ENCODE measurements at places on chromosomes 5 and 9.

DNA sequence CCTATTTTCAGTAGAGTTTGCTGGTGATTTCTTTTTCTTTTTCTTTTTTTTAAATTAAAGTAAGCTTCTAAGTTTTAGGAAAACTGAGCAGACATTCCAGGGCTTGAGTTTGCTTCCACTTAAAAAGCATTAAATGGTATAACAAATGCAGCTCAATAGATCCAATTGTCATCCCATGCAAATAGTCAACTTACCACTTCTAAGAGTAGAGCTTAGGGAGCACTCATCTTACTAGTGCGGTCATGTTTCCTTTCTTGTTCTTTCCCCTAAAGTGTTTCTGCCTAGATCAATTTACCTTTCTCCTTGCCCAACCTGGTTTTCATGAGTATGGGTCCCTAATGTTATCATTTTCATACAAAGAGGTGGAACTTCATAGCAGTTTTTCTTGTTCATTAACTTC lies 13.0 kb upstream of the CEP120 start:
- DNase-seq = no peak

- DNase-seq = no peak
Measured at GRCh38 chr9:68509689-68510088, 31.0 kb downstream of the TMEM252 start.

GRCh38 chr5:101663543-101663942 lies 632.5 kb downstream of the SLCO4C1 start:
- DNase-seq = no peak

- DNase-seq = peak; percentile 63
Measured at GRCh38 chr5:107389130-107389774, 281.5 kb downstream of the EFNA5 start.

DNA sequence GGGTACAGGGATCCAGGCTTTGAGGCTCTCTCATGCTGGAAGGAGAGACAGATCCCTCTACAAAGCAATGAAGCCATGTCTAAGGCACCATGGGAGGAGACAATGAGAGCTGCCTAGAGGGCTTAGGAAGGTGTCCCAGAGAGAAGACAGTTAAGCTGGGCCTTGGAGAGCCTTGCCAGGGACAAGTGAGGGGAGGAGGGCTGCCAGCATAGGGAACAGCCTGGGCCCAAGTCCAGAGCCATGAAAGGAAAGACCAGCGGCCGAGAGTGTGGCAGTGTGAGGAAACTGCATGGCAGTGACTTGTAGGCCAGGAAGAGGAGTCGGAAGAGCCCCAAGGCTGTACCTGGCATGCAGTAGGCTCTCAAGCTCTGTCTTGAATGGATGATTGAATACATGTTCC lies 88.5 kb downstream of the PSD2 start:
- no peak for DNase-seq

DNA sequence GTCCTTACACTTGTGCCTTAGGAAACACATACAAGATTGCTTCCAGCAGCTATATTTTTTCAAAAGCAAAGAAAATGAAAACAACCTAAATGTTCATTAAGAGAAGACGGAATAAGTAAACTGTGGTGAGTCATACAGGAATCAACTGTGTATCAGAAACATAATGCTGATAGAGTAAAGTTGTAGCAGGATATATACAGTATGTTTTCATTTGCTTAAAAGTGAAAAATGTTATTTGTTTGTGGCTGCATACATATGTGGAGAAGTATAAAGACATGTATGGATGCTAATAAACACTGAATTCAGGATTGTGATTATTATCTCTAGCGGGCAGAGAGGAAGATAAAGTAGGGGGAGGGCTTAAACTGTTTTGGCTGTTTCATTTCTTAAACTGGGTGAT lies 8.3 kb downstream of the DCTN4 start:
- DNase-seq = no peak

DNA sequence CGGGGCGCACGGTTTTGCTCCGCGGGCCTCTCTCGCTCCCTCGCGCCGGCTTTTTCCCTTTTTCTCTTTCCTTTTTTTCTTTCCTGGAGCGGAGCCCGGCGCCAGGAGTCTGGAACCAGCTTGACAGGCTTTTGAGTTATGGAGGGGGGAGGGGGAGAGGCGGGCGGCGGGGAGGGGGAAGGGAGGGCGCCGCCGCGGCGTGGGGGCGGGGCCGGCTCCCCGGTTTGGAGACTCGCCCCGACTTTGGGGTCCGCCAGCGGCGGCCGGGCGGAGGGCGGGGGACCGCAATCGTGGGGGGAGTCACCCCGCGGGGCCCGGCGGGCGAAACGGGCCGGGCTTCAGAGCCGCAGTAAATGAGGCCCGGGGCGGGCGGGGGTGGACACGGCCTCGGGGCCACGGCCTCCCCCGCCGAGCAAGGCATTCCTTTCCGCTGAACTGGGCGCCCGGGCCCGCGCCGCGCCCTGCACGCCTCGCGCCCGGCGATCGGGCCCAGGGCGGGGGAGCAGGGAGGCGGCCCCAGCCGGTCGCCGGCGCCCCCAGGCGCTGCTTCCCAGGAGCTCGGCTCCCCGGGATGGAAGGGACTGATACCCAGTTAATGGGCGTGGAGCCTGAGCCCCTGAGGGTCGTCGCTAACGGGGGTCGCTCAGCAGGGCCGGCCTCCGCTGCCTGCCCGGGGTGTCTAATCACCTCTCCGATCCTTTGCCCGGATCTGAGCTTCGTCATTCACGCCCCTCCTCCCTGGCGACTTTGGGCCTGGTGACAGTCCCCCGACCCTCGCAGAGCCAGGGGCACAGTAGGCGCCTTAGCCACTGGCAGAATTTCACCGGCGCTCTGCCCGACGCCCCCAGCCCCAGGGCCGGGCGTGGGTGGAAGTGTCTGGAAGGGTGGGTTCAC lies 138.1 kb downstream of the C9orf50 start:
- peak; percentile 33 for DNase-seq

DNA sequence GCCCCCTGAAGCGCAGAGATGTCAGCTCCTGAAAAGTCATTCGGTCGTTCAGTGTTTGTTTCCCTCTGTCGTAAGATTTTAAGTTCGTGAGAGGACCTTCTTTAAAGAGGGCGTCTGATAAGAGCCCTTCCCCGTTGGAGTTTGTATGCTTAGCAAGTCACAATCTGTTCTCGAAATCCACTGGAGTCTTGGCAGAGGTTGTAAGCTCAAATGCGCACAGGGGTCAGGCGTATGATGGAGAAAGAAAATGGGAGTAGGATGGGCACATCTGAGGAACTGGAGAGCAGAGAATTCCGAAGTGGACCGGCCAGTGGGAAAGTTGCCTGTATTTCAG lies 710 bp downstream of the HSD17B4 start:
- DNase-seq = no peak

DNA sequence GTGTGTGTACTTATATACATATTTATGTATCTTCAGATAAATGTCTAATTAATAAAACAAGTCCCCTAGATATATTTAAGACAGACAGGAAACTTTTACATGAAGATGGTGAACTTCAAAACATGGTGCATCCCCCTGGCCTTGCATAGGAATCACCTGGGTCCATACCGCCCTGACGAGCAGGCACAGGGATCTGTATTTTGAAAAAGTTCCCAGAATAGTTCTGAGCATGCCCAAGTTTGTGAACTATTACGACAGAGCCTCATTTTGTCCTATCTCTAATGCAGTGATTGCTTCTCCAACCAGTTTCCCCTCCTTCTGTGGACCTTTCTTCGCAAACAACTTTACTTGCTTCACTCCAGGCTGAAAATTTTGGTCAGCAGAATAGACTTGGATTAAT lies 98.1 kb downstream of the APBA1 start:
- DNase-seq = no peak

GRCh38 chr9:134633362-134634142 lies 8.1 kb upstream of the COL5A1 start:
- DNase-seq = no peak

- DNase-seq = no peak
Measured at GRCh38 chr5:62585751-62586150, 7.1 kb downstream of the LRRC70 start.

GRCh38 chr9:113221800-113222481 lies 597 bp downstream of the SLC31A1 start:
- DNase-seq = no peak

- DNase-seq = no peak
Measured at GRCh38 chr5:65727491-65728156, 5.6 kb downstream of the NLN start.

DNA sequence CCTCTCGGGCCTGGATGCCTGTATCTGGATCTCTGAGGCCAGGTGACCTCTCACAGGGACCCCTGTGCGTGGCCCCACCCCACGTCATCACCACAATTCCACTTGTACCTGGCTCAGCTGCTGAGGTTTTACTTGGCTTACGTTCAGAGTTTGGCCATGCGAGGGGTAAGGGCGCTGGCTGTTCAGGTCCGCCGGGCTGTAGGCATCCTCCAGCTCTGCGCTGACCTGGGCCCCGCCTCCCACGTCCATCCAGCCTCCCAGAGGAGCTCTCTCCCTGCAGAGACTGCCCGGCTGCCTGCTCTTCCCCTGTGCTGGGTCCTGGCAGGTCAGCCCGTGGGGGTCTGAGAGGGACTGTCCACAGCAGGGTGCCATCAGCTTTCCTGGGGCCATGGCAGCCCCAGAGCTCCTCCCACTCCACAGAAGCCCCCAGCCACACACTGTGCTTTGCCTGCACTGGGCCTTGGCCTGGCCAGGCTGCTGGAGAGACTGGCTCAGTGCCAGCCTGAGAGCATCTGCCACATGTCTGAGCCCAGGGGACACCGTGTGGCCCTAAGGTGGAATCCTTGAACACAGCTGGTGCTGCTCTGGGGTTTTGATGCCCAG lies 43.6 kb downstream of the SLC6A3 start:
- DNase-seq = no peak

DNA sequence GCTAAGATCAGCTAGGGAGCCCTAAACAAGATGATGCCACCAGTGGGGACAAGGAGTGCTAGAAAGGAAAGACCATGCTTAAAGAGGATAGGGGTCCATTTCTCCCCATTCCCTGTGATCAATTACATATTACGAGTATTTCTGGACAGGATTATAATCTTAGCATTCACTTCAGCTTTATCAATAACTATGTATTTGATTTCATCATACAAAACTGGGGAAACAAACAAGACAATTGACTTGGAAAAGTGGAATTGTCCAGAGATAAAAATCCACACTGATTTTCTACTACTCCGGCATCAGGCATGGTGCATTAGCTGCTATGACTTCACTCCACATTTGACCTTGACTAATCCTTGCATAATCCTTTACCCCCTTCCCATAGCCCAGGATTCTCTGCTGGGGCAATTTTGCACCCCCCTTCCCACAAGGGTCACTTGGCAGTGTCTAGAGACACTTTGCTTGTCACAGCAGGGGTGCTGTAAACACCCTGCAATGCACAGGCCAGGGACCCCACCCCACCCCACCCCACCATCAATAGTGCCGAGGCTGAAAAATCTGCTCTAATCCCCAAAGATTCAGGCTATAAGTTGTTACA lies 29.9 kb upstream of the UBE2QL1 start:
- DNase-seq = no peak

DNA sequence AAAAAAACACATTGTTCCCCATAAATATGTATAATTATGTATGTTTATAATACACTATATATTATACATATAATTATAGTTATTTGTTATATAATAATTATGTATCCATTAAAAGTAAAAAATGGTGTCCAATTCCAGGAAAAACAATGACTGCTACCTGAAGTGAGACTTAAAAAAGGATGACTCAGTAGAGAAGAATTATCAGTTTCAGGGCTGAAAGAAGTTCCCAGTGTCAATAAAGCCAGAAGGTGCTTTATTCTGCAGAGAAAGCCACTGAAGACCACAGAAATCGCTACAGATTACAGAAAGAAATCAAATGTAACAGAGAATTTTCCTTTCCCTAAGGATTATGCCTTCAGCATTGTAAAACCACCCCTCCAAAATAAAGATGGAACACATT lies 50.9 kb downstream of the ANKRD31 start:
- DNase-seq = no peak

Data from CD4-positive, alpha-beta T cell treated with Interleukin-4 for 4 hours (primary cell).